ENCODE measurements at places on chromosomes 2 and 18. TPM values are rescaled to one million over a fixed set of nuclear protein-coding genes. Genes with fewer than 3 reads are reported as not detected.

Gene NETO1
- total RNA-seq, result 5.5 TPM

Gene GALNT1
- 65.3 TPM for total RNA-seq

Gene ERBB4
- 1.8 TPM for total RNA-seq

Gene UGT1A6
- not detected for total RNA-seq

Gene C2orf78
- not detected for total RNA-seq

Gene KIF5C
- 673 TPM for total RNA-seq

Gene EML6
- 0.91 TPM for total RNA-seq

Gene IL18R1
- not detected for total RNA-seq

Gene CMPK2
- total RNA-seq, result 0.81 TPM

Gene AMMECR1L
- total RNA-seq, result 25.2 TPM

Gene MC4R
- not detected for total RNA-seq

Gene CEBPZ
- 41.1 TPM for total RNA-seq

Gene C18orf54
- total RNA-seq, result 20.0 TPM

Gene FEV
- total RNA-seq, result not detected

Gene OR6B2
- total RNA-seq, result not detected
